ENCODE measurements at places on chromosomes 1 and 21.

- DNase-seq, result no peak
Measured at GRCh38 chr1:241992734-241993133, 6.2 kb downstream of the MAP1LC3C start.

DNA sequence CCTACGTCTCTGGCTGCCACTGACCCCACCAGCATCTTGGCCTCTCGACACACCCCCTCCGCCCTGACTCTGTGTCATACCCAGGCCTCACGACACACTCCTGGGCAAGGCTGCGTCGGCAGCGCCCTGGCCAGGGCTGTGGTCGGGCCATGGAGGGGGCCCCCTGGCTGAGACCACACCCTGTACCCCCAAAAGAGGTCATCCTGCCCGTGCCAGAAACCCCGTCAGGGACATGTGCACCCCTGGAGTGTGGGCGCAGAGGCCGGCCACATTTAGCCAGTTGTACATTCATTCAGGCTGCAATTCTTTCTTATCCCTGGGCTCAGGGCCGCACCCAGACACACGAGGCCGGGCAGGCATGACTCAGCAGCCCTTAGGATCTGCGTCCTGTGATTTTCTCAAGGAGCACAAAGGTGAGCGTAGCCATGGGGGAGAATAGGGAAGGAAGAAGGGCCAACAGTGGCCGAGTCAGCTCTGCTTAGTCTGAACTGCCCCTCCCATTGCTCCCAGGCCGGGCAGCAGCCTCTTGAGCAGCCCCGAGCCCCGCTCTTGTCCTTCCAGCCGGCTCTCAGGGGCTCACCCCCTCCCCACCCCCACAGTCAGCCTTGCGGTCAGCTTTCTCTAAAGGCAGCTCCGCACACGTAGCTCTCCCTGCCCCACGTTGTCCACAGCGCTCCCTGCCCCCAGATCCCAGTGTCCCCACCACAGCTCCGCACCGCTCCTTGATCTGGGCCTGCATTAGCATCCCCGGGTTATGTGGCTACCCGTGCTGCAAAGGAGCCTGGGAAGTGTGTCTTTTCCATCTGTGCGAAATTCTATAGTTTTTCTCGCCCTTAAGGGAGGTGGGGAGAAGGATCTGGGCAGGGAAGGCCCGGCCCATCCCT, 7.9 kb downstream of the CSTB start:
- DNase-seq, result no peak

DNA sequence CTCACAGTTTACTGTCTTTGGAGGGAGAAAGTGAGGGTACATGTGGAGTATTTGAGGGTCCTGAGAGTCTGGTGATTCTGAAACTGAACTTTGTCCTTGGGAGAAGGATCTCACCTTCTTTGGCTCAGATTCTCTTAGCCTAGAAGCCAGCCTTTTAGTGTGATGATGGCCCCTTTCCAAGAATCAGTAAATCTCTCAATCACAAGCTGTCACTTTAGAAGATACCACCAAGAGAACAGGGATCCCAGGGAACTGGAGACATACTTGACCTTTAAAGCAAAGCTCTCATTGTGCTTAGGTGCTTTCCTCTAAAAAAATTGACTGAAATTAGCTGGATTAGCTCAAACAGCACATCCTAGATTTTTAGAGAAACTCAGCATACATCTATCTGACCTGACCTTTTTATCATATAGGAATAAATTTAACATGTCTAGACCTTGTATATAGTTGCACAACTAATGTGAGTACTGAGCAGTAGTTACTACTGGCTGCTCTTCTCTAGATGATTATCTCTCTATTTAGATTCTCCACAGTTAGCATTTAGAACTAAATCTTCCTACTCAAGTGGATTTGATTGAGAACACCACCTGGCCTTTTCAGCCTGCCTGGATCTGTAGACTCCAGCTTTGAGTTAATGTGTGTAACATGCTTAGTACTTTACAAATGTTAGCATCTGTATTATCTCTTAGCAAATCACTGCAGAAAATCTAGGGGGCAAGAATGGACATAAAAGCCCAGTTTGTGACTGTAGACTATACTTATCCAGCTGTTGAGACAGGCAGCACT, 157.7 kb downstream of the MAST2 start:
- no peak for DNase-seq

DNA sequence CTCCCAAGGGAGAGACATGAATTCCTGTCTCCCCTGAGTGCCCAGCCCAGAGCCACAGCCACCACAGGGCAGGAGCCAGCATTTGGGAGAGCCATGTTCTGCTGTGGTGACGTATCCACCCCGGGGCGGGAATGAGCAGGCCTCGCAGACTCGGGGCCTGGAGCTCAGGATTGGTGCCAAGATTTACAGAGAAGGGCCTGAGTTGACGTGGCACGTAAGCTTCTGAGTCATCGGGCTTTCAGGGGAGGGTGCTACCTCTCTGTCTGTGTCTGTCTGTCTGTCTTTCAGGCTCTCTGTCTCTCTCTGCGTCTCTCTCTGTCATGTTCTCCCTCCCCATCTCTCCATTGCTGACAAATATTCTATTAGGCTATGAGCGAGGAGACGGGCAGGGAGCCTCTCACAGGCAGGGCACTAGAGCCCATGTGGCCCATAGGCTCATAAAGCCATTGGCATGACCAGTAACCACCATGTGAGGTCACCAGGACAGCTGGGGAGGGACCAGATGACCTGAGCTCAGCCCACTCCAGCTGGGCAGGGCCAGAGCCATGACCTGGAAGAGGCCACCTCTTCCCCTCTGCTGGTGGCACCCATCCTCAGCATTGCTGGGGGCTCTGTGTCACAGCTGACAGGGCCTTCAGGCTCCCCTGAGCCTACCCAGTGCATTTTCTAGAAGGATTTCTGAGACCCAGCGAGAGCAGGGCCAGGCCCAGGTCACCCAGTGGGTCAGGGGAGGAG, 300.0 kb upstream of the VAMP3 start:
- DNase-seq, result no peak

DNA sequence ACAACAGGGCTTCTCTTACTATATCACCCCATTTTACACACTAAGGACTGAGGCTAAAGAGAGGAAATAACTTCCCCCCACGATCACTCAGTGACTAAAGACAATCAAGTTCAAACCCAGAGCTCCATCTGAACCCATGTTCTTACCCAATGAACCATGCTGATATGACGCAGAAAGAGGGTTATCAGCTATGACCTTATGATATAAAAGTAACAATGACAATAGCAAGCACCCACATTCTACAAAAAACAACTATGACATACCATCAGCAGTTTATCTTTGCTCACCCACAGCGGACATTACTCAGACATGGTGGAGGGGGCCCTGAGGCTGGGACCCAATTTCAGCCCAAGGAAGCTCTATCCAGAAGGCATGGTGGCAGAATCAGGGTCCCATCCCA, 75.7 kb downstream of the PTPN14 start:
- DNase-seq, result no peak

DNA sequence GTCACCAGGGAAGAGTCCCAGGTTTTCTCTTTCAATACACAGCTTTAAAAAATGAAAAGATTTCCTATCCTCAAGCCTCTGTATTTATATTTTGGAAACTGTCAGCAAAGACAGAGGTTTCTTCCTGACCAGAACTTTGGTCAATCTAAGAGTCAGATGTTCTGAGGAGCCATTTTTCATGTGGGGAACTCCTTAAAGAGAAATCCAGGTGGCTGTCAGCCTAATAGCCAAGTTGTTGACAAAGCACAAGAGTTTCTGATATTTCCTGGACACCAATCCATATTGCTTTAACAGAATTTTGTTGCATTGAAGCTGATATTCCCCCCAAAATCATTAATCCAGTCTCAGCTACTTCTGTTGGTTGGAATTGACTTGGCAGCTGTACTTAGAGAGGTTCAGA, 318.6 kb upstream of the NFIA start:
- DNase-seq, result no peak

GRCh38 chr1:237695878-237696277, 194.8 kb downstream of the ZP4 start:
- DNase-seq, result no peak

DNA sequence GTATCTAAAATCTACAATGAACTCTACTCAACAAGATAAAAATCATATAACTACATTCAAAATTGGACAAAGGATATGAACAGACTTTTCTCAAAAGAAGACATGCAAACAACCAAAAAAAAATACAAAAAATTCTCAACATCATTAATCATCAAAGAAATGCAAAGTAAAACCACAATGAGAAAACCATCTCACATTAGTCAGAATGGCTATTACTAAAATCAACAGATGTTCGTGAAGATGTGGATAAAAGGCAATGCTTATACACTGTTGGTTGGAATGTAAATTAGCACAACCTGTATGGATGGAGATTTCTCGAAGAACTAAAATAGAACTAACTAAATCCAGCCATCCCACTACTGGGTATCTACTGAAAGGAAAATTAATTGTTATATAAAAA, 1080.8 kb downstream of the AMY1C start:
- no peak for DNase-seq

DNA sequence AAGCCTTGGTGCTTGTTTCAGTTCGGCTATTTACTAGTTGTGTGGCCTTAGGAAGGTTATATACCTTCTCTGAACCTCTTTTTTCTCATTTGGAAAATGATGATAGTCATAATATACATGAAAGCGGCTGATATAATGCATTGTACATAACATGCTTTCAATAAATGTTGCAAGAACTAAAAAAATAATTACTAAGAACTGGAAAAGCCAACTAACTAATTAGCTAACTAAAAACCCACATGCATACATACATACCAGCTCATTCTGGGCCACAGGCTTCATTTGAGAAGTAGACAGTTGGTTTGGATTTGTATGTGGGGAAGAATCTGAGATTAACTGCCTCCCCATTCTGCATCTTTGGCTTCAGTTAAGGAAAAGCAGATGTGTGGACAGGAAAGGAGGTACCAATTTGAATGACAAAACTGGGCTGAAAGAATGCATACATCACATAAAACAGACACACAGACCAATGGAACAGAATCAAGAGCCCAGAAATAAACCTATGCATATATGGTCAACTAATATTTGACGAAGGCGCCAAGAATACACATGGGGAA, 217.9 kb downstream of the TM2D1 start:
- DNase-seq, result no peak

DNA sequence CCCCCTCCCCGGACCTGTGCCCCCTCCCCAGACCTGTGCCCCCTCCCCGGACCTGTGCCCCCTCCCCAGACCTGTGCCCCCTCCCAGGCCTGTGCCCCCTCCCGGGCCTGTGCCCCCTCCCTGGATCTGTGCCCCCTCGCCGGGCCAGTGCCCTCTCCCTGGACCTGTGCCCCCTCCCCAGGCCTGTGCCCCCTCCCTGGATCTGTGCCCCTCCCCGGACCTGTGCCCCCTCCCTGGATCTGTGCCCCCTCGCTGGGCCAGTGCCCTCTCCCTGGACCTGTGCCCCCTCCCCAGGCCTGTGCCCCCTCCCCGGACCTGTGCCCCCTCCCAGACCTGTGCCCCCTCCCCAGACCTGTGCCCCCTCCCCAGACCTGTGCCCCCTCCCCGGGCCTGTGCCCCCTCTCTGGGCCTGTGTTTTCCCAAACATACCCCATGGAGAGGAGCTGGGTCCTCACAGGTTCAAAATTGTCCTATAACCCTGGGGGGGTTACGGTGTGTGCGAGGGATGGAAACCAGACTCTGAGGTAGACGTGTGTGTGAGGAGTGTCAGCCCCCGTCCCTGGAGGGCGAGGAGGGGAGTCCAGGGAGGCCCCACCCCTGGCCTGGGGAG, 47.6 kb upstream of the POFUT2 start:
- no peak for DNase-seq

DNA sequence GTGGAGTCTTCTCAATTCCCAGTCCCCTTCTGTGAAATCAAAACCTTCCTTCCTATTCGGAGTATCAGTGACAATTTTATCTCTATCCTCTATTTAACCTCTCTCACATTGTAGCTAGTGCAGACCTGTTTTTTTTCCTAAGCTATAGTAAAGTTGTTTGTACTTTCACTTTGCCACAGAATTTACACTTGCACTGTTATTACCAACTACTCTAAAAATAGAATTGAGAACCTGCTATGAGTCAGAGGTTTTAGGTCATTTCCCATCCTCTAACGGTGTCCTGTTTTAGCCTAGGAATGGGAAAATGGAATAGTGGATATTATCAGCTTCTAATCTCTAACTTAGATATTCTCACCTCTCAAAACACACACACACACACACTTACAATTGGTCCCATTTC, 862.7 kb downstream of the NCAM2 start:
- DNase-seq, result no peak

DNA sequence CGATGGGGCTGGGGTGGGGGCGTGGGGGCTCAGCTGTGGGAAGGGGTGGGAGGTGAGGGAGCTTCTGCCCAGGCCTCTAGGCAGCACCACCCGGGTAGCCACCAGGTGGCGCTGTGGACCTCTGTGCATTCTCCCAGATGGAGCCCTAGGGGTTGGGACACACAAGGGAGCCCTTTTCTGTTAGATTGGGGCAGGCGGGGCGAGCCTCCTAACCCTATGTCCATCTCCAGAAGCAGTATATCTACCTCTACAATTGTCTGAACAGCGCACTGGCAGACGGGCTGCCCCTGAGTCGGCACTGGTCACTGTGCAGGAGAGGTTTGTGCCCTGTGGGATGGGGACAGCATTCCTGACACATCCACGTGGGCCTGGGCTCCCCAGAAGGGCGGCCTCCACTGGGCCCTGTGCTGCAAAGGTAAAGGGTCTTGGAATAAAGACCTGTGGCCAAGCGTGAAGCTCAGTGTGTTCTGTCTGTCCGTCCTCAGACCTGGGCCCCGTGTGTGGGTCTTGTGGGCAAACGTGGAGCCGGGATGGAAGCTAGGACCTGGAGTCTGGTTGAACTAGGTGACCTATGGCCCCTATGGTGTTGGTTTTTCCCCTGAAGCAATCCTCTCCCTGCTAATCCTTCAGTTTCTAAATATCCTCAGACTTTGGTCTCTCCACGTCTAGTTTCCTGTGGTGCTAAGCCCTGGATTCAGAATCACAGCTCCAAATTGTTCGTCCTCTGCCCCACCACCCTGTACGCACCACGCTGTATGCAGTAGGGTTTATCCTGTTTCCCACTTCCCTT, 4.4 kb upstream of the LGR6 start:
- peak; percentile 52 for DNase-seq

DNA sequence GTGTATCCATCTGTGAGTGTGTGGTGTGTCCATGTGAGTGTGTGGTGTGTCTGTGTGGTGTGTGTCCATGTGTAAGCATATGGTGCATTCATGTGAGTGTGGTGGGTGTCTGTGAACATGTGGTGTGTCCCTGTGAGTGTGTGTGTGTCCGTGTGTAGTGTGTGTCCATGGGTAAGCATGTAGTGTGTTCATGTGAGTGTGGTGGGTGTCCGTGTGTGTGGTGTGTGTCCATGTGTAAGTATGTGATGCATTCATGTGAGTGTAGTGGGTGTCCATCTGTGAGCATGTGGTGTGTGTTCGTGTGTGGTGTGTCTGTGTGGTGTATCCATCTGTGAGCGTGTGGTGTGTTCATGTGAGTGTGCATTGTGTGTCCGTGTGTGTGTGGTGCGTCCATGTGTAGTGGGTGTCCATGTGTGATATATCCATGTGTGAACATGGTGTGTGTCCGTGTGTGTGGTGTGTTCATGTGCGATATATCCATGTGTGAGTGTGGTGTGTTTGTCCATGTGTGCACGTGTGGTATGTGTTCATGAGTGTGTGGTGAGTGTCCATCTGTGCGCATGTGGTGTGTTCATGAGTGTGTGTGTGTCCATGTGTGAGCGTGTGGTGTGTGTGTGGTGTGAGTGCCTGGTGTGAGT, 12.3 kb downstream of the SLC19A1 start:
- no peak for DNase-seq

- DNase-seq, result no peak
Measured at GRCh38 chr1:27626031-27626935, 8.7 kb downstream of the FGR start.

GRCh38 chr21:30425826-30426225, at the start of gene KRTAP13-3:
TSS of gene KRTAP13-3 (minus strand) at chr21:30425926. CDS start at chr21:30425912, 14 bp downstream.
- DNase-seq, result no peak

GRCh38 chr1:61388566-61388965, 306.2 kb downstream of the NFIA start:
- no peak for DNase-seq

- DNase-seq, result no peak
Measured at GRCh38 chr1:185761841-185762240, 27.6 kb downstream of the HMCN1 start.
